ENCODE measurements at places on chromosomes 7 and 10.

GRCh38 chr10:48330269-48330668, 23.8 kb downstream of the MAPK8 start:
- DNase-seq, result no peak

GRCh38 chr7:137772748-137773147, 74.0 kb downstream of the DGKI start:
- no peak for DNase-seq

DNA sequence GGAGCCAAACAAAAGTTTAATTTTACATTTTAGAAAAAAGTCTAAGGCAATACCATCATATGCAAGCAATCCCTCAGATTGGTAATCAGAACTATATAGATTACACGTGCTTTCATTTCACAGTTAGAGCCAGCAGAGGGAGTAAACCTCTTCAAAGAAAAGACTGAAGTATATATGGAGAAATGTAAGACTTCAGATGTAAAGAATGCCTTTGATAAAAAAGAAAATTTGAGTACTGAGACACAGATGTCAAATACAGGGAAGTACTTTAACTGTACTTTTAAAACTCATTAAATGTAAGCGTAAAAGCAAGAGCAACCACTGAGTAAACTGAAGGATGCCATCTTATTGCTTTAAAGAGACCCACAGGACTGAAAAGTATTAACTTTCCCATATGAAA, 101.4 kb upstream of the FAM133B start:
- no peak for DNase-seq

DNA sequence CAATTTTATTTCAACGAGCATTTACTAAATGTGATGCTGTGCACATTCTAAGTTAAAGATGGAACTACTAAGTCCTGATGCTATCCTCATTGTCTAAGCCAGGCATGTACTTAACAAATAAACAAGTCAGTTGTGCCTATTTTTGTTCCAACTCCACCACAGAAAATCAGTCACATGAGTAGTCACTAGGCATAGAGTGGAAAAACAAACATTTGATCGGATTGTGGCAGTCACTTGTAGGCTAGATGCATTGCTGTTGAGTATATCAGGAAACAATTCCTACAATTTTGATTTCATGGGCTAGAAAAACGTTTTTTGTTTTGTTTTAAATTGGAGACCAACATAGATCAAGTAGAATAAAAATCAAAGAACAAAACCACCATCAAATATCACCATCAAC, 177.6 kb upstream of the SLC25A13 start:
- DNase-seq, result no peak

DNA sequence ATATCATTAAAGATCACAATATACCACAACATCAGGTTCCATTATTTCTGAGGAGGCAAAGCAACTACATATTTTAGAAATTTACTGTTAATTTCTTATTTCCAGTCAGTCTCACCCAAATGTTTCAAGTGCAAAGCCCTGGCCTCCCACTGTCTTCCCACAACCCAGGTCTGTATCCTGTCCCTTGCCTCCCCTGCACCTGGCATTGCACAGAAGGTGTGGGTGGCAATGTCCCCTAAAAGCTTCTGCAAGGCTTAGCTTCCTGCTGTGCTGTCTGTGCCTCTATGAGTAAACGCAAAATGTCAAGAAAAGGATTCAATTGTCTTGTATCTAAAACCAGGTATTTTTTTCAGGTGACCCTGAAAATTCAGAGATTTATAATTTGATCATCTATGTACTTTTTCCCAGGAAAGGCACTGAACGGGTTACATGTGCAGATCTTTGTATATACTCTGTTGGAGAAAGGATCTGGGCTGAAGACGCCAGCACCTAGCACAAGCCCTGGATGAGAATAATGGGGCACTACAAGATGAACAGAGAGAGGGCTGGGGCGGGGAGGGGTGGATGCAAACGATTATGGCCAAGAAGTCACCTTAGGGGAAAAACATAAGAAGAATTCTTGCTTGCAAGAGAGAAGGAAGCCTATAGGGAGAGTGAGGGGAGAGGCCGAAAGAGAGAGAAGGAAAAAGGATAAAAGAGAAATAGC, 3.1 kb upstream of the ANTXRL start:
- no peak for DNase-seq

DNA sequence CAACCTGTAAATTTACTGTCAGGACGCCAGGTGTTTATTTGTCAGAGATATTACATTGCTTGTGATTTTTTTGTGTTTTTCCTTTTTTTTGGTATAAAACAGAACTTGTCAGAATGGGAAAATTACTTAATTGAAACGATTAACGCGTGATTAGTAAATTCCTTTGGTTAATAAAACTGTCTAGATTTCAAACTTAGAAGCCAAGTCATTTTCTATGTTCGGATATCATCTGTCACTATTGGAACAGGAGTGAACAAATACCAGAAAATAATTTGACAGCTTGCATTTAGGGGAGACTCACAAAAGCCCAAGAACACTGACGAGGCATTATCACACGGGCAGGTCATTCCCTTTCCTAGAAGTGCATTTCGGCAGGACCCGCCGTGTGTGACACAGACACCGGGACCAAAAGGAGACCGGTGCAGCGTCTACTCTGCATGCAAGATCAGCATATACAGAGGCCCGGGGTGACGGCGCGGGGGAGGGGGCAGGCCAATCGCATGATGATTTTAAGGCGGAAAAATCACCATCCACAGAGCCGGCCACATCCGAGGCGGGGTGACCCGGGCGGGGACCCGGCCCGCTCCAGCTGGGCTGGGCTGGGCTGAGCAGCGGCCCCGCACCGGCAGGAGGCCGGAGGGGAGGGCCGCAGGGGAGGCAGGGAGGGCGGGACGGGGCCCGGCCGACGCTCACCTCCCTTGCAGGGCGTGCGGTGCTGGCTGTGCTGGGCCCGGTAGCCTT, 841 bp downstream of the GLUD1 start:
- DNase-seq, result no peak

GRCh38 chr7:151871904-151872303, 5.0 kb downstream of the PRKAG2 start:
- no peak for DNase-seq

- DNase-seq, result no peak
Measured at GRCh38 chr10:118793545-118793944, 38.8 kb upstream of the CACUL1 start.

GRCh38 chr10:126671402-126671975, 996 bp upstream of the C10orf90 start:
- DNase-seq, result no peak
